ENCODE measurements at places on chromosomes 1 and 21.

DNA sequence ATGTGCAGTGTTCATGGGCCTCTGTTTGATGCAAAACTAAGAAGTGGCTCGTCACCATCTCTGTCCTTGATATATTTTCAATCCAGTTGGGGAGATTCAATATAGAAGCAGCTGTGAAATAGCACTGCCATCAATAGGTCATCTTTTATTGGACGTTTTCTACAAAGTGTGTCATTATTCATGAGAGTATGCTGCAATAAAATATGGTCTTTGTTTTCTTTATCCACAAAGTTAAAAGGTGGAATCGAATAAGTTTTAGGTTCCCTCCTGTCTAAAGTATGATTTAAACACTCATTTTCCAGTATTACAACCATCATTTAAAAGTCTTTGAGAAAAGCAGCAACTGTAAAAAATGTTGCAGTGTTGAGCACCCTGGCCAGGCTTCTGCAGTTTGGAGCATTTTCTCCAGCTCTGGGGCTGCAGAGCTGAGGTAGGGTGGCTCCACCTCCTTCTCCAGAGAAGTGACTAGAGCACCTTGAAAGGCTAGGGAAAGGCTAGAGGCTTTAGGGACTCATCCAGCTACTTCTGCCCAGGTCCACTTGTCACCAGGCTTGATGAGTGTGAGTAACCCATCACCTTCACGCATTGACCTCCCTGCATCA is 56.5 kb upstream of the DNAH14 start:
- no peak for DNase-seq

GRCh38 chr1:24289937-24290595 is 29.1 kb upstream of the GRHL3 start:
- DNase-seq = no peak

DNA sequence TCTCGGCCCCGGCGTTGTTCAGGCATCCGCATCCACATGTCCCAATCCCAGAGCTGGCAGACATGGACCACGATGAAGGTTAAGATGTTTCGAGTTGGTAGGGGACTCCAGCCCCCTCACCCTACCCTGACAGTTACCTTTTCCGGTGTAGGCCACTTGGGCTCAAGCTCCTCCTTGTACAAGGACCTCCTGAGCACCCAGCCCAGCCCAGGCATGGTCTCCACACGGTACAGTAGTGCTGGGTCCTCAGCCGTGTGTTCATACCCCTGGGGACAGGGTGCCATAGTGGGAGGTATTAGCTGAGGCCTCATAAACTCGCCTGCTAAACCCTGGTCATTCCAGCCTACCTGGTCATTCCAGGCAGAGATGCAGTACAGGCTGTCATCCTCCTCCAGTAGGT is 6.1 kb downstream of the POMGNT1 start:
- no peak for DNase-seq

DNA sequence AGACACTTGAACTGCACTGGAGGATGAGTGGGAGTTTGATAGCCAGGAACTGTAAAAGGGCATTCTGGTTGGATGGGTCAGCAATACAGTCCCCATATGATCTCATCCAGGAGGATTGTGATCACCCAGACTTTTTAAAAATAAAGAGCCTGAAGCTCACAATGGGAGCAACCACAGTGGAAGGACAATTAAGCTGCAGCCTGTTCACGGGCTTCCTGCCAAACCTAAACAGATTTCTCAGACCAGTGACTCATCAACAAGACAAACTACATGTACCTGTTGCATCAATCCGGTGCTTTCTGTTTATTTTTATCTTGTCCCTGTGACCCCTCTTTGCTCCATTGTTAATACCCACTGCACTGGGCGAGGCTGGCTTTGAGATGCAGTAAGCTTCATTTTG is 52.3 kb downstream of the PAPPA2 start:
- no peak for DNase-seq

GRCh38 chr1:44464361-44464760 is 59.3 kb downstream of the RNF220 start:
- DNase-seq = no peak

DNA sequence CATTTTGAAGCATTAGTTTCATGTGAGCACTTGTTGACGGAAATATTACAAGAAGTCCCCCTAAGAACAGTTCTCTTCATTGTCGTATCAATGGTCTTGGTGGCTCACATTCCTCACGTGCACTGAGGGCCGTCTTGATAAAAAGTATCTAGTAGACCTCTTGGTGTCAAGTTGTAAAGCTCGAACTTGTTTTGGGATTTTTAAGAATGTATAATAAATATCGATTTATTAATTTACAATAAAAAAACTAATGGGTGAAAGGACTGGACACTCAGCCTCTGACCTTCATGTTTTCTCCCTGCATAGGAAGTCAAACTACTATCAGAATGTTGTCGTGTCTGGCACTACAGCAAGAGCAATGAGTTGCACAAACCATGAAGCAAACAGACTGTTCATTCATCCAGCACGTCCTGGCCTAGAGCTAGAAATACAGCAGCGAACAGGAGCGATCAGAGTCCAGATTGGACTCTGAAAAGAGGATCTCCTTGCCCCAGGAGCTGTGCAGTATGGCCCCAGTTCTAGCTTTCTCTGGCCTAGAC is 319.2 kb downstream of the SMYD3 start:
- no peak for DNase-seq

- DNase-seq = peak; percentile 54
Observed at GRCh38 chr21:46368533-46369285, 44.8 kb downstream of the PCNT start.

DNA sequence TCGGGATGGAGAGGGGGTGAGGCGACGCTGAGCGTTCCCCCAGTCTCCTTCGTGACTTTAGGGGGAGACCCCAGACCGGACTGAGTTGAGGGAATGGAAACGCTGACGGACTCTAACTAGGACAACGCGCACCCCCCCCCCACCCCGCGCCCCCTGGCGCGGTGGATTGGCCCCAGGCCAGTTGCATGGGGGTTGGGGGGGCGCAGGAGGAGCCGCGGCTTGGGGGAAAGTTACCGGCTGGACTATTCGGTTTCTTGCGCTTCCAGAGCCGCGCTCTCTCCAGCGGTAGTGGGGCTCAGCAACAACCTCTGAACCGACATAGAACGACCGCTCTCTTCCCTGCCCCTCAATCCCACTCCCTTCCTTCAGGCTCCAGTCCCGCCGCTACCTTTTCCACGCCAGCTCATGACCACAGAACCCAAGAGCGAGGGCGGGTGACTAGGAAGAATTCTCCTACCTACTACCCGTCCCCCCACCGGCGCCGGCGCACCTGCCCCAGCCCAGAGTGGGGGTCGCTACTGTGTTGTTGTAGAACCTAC is 694 bp downstream of the ZBTB7B start:
- DNase-seq = no peak

DNA sequence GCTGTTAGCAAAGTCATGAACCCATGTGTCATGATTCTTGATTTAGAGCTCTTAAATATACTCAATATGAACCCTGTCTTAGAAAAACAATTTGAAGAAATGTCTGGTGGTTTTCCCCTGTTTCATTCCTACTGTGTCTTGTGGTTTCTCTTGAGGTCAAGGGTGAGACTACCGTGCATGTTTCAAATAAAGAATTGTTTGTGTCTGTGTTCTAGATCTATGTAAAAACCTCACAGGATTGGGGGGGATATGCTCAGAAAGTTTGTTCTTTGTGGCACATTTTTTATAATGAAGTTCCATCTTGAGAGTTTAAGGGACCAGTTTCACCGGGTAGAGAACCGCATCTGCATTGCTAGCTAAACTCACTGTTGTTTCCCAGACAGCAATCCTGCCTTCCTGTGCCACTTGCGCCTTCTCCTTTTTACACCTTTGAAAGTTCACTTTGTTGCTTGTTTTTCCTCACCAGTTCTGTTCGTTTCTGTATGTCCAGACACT is 30.9 kb upstream of the CACYBP start:
- DNase-seq = peak; percentile 83

- no peak for DNase-seq
Observed at GRCh38 chr1:221979444-221980032, 237.6 kb upstream of the DUSP10 start.

- no peak for DNase-seq
Observed at GRCh38 chr1:31199949-31200348, 39.7 kb downstream of the NKAIN1 start.

DNA sequence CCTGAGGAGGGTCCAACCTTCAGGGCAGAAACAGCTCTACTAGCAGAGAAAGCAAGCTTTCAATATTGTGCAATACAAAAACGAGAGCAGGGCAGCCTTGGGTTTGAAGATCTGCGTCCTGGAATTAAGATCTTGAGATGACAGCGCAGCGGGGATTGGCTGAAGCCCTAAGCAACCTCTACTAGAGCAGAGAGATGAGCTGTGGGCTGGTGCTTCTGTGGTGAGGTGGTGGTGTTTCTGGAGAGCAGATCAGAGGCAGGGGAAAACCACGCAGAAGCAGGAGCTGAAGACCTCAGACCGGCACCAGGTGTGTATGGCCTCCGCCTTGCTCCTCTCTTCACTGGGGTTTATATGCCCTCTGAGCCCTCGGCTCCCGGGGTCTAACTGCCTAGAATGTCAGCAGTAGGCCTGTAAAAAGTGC is 12.5 kb downstream of the TRAF3IP3 start:
- DNase-seq = peak; percentile 87

- DNase-seq = no peak
Observed at GRCh38 chr1:55402142-55402541, 187.0 kb upstream of the USP24 start.

DNA sequence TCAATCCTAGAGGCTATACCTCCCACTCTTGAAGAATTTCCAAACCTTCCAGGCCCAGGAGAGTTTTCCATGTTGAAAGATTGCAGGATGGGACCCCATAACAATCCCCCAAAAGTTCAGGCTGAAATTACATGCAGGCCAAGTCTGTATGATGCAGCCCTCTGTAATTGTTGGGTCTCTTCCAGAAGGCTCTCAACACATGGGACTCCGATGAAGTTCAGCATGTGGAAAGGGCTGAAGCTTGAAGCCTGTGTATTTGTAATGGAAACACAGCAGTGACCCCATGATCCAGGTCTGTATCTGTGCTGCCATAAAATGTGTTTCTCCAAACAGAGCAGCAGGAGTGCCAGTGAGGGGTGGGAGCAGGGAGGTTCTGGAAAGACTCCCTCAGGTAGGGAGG is 202.5 kb upstream of the LYPLAL1 start:
- no peak for DNase-seq

DNA sequence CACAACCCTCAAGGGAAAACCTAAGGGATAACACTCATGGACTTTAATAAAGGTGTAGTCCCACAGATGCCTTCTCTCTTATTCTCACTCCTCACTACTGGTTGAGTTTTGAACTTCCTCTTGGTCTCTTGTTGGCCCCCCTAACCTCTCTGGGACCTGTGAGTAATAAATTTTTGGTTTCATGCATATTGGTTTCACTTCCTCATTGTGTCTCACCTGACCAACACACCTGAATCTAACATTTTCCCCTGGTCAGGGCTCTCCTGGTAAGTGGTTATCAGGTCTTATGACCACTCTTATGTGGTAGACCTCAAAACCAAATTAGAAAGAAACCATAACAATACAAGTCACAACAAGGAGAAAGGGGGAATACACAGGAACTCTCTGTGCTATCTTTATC is 60.5 kb upstream of the PRMT6 start:
- no peak for DNase-seq

GRCh38 chr1:169563019-169563615 is 23.2 kb downstream of the F5 start:
- DNase-seq = no peak

DNA sequence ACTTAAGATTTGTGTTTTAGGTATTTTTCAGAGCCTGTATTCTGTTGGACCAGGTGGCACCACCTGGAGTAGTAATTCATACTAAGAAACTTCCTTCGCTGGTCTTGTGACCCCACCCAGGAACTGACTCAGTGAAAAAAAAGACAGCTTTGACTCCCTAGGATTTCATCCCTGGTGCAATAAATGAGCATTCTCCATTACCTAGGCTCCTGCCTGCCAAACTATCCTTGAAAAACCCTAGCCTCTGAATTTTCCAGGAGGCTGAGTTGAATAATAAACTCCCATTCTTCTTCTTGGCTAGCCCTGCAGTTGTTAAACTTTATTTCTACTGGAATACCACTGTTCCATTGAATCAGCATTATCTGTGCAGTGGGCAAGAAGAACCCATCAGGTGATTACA is 10.6 kb upstream of the RGS18 start:
- no peak for DNase-seq

- DNase-seq = no peak
Observed at GRCh38 chr1:8015809-8016165, 10.3 kb downstream of the ERRFI1 start.

- no peak for DNase-seq
Observed at GRCh38 chr1:214664651-214665433, 61.8 kb downstream of the CENPF start.

DNA sequence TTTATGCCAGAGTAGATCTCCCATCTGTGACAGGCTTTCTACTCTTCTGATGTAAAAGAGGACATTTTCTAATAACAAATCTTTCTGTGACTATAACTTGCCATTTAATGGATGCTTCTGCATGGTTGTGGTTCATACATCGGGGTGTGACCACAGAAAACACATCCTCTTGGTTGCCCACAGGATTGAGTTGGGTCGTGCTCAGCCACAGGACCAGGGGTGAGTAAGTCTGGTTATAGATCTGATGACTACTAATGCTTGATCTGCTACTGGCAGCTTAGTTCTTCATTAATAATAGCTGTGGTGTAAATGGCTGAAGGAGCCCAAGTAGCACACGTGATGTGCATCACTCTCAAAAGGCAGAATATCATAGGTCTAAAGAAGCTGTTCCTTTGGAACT is 328.2 kb downstream of the RWDD3 start:
- no peak for DNase-seq

DNA sequence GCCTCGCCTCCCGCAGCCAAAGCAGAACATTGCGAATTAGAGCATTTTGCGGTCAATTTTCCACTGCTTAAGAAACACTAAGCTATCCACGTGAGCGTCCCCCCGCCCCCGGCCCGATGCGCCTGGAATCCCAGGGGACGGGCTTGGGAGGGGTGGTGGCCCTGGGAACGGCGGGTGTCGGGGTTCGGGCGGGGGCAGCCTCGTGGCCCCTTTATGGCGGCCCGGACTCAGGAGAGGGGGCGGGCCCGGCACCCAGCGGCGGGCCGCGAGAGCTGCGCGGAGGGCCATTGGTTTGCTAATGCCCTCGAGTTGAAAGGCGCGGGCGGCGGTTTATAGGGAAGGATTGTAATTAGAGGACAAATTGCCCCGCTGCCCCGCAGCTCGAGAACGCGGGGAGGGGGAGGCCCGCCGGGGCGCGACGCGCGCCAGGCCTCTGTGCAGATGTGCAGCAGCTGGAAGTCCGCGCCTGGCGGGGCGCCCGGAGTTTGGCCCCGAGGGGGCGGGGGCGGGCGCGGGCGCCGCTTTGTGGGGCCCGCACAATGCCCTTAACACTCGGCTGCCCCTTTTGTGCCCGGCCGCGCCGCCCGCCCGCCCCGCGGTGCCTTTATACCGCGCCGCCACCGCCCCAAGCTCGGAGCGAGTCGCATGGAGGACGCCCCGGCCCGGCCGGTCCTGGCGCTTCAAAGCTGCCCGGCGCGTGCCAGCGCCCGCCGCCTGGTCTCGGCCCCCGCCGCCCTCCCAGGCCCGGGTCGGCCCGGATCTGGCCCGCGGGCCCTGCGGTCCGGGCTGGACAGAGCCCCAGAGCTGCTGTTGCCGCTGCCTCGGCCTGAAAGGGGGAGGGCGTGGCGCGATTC is 1.9 kb upstream of the HES3 start:
- DNase-seq = no peak

GRCh38 chr1:161921990-161922389 is 101.7 kb downstream of the OLFML2B start:
- no peak for DNase-seq

- no peak for DNase-seq
Observed at GRCh38 chr21:43786300-43786806, 3.0 kb upstream of the RRP1 start.

GRCh38 chr1:39321979-39322378 is 117.5 kb downstream of the MACF1 start:
- no peak for DNase-seq
